CD4-positive, alpha-beta memory T cell (primary cell): ENCODE measurements at places on chromosomes 11 and 22.

DNA sequence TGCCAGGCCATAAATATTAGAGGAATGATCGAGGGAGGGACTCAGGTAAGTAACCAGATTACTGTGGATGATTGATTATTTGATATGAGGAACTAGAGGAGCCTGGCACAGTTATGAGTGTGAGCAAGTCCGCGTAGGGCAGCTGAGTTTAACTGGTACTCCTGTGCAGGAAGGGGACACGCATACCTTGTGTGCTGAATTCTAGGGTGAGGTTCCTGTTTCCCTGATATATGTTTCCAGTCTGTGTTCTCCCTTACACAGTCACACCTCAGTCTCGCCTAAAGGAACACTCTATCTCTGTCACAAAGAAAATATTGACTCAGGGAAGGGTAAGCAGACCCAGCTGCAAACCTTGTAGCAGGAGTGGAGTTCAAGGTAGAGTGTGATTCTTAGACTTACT lies 17.4 kb downstream of the SGSM3 start:
- no peak for DNase-seq

GRCh38 chr11:11142430-11142829 lies 210.6 kb downstream of the CSNK2A3 start:
- DNase-seq: no peak

DNA sequence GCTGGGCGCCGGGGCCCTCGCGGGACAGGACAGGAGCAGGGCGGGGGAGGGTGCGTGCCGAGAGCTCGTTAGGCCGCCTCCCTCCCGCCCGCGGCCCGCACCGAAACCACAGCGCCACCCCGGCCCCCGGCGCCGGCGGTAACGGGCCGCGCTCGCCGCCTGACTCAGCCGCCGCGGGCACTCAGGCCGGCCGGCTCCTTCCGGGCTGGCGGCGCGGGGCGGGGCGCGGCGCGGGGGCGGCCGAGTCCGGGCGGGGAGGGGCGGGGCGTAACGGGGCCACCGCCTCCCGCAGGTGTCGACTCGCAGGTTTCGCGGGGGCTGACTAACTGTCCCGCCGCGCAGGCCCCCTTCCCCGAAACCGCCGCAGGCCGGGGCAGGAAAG lies at the start of gene AP5B1:
TSS of gene AP5B1 (minus strand) at position 207 of the 382 bp plus-strand sequence. CDS start 385 bp downstream, outside the sequence.
- DNase-seq: peak; percentile 64

- DNase-seq: no peak
Measured at GRCh38 chr11:60739114-60739513, 14.6 kb downstream of the MS4A18 start.

DNA sequence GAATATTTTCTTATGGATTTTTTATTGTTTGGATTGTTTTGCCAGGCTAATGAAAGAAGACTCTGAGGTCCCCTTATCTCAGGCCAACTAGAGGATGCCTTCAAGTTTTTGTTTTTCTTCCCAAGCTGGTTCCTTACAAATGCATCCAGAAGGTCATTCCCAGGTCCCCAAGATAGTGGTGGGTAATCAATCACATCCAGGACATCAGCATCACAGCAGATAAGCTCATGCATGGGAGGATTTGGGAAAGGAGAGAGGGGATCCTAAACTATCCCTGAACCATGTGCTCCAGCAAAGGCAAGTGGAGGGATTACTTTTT lies 20.7 kb downstream of the FZD4 start:
- DNase-seq: no peak

GRCh38 chr22:20867179-20868024 lies 8.6 kb downstream of the SNAP29 start:
- DNase-seq: no peak

DNA sequence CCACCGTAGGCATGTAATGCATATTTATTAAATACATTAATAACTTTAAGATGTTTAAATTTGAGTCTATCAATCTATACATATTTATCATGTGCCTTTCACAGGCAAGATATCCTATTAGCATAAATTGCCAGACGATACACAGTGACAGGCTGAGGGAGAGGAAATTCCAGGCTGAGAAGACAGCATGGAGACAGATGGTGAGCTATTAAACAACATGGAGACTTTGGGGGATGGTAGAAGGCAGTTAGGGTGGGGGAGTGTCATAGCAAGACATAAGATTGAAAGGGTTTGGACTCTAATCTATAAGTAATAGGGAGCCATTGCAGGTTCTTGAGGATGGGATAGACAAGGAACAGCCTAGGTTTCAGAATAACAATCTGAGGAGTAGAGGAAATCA lies 138.5 kb downstream of the NXPE2 start:
- no peak for DNase-seq

- no peak for DNase-seq
Measured at GRCh38 chr11:626475-627307, at the start of gene SCT. Gene SCT, minus strand, starts transcription at chr11:627181. Its CDS starts 38 bp downstream, at chr11:627143.

DNA sequence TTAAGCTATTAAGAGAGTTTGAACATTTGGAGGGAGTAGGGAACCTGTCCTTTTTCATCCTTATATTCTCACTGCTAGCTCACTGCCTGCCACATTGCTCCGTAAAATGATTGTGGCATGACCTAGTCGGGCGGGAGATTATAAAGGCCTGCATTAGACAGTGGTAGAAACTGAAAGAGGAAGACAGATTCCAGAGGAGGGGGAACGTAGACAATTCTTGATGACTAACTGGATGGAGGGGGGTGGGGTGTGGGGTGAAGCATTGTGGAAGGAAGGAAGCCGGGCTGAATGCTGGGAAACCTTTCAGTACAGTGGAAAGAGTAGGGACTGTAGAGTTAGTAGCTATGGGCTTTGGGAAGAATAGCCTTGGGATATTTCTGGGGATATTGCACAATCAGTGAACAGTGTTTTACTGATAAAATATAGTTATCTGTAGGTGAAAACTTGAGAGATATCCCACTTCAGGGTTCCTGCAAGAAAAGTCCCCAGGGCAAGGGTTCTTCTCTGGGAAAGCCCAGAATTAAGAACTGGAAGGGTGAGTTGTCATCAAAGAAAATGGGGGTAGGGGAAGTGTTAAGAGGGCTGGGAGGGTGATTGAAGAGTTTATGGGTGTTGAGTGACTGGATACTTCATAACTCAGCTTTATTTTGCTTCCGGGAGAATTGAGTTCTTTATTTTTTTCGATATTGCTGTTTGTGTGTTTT lies 2.1 kb downstream of the MED15 start:
- peak; percentile 50 for DNase-seq

DNA sequence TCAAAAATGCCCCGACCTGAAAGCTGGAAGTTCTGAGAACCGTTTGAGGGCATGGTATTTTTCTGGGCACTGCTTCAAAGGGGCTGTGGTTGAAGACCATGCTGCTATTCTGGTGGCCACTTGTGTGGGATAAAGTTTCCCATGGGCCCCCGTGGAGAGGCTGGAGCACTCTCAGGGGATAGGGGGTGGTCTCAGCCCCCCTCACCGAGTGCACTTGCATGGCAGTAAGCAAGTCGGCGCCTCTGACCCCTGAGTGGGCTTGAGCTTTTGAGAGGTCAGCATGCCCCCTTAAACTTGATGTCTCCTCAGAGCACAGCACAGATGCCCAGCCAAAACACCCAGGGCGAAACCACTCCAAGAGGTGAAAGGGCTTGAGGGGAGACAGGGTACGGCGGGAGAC lies 35.6 kb downstream of the TIMP3 start:
- no peak for DNase-seq

GRCh38 chr11:77059806-77060205 lies 7.0 kb upstream of the CAPN5 start:
- no peak for DNase-seq

DNA sequence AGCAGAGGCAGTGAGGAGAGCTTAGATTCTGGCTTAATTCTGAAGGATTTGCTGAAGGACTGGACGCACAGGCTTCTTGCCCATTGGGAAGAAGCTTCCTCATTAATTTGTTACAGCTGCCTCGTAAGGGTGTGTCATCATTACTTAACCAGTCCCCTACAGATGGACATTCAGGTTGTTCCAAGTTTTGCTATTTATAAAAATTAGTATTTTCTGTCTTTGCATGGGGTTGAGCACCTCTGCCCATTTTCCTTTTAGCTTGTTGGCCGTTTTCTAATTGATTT lies 38.1 kb downstream of the CAPN1 start:
- DNase-seq: no peak

DNA sequence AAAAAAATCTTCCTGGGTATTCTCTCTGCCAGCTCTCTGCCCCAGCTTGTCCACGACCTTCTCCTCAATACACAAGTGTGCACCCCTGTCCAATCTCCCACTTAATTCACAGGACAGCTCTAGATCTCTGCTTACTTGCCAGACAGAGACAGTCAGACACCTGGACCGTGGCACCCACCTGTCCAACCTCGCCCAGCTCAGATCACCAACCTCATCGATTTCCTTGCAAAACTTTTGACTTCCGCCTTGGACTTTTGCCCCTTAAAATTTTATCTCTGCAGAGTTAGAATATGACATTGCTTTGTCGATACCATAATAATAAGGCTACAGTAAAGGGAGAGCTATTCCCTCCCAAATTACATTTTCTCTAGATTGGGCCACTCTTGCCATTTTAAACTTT lies 10.4 kb downstream of the LMF2 start:
- DNase-seq: no peak

DNA sequence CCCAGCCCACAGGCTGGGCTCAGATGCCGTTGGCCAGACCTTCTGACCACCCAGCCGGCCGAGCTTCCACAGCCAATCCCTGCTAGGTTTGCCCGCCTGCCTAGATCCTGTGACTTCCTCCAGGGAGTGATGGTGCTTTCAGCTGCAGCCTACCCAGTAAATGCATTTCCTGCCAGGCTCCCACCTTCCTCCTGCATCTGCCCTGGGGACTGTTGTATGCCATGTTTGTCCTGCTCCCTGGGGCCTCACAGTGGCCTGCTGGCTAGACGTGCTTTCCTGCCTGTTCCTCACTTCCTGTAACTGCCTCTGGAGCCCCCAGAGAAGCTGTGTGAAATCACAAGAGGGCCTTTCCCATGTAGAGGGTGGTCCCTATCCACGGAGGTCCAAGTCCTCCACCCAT lies 86.2 kb downstream of the GALNT18 start:
- DNase-seq: no peak

DNA sequence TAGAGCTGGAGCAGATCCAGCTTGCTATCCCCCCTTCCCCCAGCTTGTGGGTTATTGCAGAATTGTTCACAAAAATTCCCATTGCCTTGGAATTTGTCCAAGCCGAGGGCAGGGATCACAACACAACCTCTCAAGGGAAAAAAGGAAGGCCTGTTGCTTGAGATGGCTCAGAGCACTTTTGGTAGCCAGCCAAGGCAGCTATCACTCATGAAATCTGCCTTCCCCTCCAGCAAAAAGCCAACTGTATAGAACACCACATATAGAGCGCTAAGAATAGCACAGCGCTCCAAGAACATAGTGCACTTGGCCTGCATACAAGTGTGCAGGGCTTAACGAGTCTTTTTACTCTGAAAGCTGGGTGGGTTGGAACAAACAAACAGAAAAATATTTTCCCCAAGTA lies 46.2 kb downstream of the FAM83F start:
- no peak for DNase-seq
